ENCODE measurements at places on chromosomes 2 and 18. TPM values are rescaled to one million over a fixed set of nuclear protein-coding genes. Genes with fewer than 3 reads are reported as not detected.

Gene CDH19
- total RNA-seq = 1.7 TPM

Gene GPR75
- 0.79 TPM for total RNA-seq

Gene RAB17
- total RNA-seq = 0.26 TPM

Gene ATP6V1C2
- total RNA-seq = not detected

Gene GAREM1
- total RNA-seq = 1.8 TPM

Gene UCN
- total RNA-seq = 0.50 TPM

Gene UGT1A6
- not detected for total RNA-seq

Gene NOL4
- not detected for total RNA-seq

Gene LOXHD1
- total RNA-seq = not detected

Gene NT5DC4
- not detected for total RNA-seq

Gene MAP3K19
- total RNA-seq = not detected

Gene CABYR
- total RNA-seq = 1.5 TPM

Gene ANKRD36
- 25.5 TPM for total RNA-seq

Gene FAM237A
- total RNA-seq = not detected

Gene HOXD13
- not detected for total RNA-seq

Gene SIGLEC15
- 1.5 TPM for total RNA-seq

Gene NAT8
- total RNA-seq = not detected

Gene RAB27B
- 5.0 TPM for total RNA-seq

Gene RFTN2
- total RNA-seq = 25.6 TPM

Gene TRAF3IP1
- 11.3 TPM for total RNA-seq

Gene AGXT
- not detected for total RNA-seq

Gene UGT1A9
- not detected for total RNA-seq

Gene C1GALT1C1L
- 0.31 TPM for total RNA-seq
